ENCODE measurements at places on chromosomes 3 and 15.

GRCh38 chr3:46934072-46934471 lies 42.5 kb downstream of the CCDC12 start:
- DNase-seq, result no peak

GRCh38 chr3:42647821-42648459 lies 5.6 kb upstream of the ZBTB47 start:
- DNase-seq, result peak; percentile 49

DNA sequence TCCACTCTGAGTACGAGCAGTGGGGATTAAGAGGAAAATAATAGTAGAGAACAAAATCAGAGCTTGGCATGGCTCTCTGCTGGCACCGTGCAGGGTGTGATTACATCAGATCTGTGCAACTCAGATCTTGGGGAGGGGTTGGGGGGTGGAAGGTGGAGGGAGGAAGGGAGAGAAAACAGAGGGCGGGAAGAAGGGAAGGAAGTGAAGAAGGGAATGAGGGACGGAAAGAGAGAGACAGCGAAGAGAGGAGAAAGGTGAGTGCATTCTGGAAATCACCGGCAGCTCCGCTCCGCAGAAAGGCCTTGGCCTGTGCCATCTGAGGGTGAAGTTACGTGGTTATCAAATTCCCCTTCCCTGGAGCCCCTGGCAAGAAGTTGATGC lies 31.0 kb upstream of the ADAMTS17 start:
- DNase-seq, result no peak

GRCh38 chr3:11563865-11564185 lies 79.9 kb downstream of the VGLL4 start:
- no peak for DNase-seq

GRCh38 chr3:171384101-171384891 lies 75.9 kb downstream of the TNIK start:
- DNase-seq, result no peak

DNA sequence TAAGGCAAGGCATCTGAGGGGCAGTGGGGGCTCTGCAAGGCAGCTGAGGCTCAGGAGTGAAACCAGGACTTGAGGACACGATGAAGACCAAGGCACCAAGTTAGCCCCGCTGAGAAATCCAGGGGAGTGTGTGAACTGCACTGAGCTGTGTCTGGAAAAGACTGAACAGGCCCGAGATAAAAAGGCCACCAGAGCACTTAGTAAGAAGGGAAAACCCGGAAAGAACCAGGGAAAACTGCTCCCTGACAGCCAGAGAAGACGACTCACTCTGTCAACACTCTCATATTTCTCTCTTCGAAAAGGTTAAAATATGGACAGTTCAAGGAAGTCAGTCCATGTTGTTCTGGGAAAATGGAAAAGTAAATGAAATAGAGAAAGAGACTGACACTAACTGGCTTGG lies 109.0 kb downstream of the SEC22A start:
- DNase-seq, result no peak

GRCh38 chr15:77021088-77021481 lies 26.2 kb downstream of the PSTPIP1 start:
- no peak for DNase-seq

GRCh38 chr3:157311633-157312375 lies 124.8 kb upstream of the PTX3 start:
- no peak for DNase-seq

DNA sequence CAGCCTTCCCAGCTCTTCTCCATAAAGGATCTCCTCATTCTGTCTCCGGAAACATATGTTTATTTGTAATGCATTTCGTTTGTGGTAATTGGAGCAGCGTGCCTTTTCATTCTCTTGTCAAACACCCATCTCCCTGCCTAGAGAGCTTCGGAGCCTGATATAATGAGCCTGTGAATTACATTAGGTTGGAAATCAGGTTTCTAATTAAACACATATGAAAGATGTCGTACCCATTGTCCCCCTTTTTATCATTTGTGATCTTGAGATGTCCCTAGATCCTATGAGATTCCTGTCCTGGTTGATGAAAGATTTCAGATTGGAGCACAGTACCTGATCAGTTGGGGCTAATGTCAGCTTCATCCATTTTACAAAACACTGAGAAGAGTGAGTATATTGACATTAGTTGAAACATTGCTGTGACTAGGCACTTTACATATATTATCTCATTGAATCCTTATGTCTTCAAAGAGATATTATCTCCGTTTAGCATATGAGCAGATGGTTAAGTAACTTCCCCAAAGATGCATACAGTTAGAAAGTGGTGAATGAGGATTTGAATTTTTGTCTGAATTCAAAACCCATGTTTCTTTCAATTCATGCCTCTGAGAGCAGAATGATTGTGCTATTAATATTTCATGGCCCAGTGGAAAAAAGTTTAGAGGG lies 23.1 kb downstream of the SYN2 start:
- no peak for DNase-seq

DNA sequence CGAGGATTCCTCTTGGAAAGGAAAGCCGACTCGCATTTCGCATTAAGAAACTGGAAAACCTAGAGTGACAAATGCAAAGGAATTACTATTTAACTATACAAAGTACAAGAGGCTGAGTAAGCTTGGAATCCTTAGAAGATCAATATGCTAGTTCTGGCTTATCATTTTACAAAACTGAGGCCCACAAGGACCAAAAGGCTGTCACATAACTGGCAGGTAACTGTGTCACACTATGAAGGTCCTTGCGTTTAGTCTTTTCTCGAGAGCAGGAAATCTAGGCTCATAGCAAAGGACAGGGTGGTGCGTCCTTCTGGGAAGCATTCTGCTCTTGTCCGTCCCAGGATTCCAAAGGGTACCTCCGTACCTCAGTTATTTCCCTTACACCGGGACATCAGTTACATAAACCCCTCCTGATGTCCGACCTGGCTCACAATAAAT lies 629 bp downstream of the RPL24 start:
- no peak for DNase-seq

GRCh38 chr3:127452321-127452821 lies 138.2 kb downstream of the TPRA1 start:
- DNase-seq, result no peak

DNA sequence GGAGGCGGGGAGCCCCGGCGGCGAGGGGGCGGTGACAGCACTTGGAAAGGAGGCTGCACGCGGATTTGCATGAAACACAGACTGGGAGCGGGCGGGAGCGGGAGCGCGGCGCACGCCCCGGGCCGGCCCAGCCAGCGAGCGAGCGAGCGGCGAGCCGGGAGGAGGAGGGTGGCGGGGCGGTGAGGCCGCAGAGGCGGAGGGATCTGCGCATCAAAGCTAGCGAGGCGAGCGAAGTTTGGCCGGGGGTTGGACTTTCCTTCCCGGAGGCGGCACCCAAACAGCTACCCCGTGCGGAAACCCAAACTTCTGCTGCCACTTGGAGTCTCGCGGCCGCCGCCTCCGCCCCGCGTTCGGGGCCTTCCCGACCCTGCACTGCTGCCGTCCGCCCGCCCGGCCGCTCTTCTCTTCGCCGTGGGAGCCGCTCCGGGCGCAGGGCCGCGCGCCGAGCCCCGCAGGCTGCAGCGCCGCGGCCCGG lies at the start of gene SMAD3:
Gene SMAD3, plus strand, starts transcription at position 72 of the 475 bp plus-strand sequence. CDS start 553 bp downstream, outside the sequence.
- DNase-seq, result peak; percentile 84

DNA sequence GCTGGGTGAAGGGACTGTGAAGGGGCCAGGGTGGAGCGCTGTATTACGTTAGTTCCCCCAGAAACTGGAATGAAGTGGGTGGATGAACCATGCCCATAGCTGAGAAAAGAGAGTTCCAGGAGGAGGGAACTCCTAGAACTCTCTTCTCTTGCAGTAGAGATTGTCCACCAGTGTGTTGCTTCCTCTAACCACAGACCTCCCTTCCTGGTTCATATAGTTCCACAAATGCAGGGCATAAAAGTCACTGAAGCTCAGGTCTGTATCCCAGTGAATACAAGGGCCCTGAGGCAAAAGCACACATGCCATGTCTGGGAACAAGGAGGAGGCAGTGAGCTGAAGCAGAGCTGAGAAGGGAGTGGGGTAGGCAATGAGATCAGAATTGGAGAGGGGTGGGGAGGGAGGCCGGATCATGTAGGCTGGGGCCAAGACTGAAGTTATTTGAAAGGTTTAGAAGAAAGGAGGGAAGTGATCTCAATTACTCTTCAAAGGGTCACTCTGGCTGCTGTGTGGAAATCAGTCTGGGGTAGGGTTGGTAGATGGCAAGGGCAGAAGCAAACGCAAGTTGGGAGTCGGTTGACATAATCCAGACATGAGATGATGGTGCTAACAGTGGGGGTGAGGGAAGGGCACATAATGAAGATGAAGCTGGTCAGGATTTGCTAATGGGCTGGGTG lies 6.5 kb downstream of the A4GNT start:
- no peak for DNase-seq

GRCh38 chr3:105368566-105369499 lies 2.1 kb downstream of the ALCAM start:
- DNase-seq, result no peak

DNA sequence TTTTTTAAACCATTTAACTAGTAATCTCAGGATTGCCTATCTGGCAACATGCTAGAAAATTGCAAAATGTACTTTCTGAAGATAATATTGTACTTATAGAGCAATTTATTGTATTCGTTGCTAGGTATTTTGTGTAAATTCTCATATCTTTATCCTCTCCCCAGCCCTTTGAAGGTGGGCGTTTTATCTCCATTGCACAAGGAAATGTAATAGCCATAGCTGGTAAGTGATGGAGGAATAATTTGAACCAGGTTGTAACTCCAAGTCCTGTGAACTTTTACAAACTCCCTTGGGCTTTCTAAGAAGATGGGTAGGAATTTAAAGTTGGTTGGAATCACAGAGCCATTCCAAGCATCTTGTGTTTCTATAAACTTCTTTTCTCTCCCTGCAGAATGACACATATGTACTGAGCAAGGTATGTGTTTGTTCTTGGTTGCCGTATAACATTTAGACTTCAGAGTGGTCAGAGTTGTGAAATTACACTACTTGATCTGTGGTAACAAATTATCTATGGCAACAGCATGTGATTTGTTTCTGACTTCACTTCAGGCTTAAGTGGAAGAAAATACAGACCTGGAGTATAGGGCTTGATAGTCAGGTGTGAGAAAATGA lies 170.9 kb downstream of the AKAP13 start:
- DNase-seq, result no peak

DNA sequence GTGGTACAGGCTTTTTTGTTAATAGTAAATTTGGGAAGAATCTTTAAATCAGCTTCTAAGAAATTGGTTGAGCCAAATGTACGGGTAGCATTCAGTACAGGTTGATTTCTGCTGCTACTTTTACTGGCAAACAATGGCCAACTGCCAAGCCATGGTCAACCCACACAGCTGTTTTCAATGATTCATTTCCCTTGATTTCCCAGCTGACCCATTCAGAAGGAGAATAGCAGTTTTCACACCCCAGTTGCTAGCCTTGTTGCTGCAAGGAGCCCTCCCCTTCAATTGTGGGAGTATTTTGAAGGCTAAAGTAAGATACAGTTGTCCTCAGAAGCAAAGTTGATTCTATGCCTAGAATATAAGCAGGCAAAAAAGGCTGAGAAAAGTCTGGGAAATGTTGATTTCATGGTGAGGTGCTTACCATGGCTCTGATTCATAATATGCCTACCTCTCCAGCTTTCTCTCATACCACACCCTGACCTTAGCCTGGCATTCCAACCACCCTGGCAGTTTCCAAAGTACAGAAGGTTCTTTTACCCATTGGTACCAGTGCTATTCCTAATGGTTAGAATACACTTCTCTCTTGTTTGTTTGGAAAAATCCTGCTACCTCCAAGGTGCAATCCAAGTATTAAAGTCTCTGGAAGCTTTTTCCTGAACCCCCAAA lies 320.3 kb upstream of the TGFBR2 start:
- no peak for DNase-seq

- no peak for DNase-seq
These were observed 8.0 kb downstream of the LOXL1 start for GRCh38 chr15:73934281-73934680.

- DNase-seq, result no peak
These were observed 459.2 kb upstream of the ARRDC4 start for GRCh38 chr15:97501291-97501690.

DNA sequence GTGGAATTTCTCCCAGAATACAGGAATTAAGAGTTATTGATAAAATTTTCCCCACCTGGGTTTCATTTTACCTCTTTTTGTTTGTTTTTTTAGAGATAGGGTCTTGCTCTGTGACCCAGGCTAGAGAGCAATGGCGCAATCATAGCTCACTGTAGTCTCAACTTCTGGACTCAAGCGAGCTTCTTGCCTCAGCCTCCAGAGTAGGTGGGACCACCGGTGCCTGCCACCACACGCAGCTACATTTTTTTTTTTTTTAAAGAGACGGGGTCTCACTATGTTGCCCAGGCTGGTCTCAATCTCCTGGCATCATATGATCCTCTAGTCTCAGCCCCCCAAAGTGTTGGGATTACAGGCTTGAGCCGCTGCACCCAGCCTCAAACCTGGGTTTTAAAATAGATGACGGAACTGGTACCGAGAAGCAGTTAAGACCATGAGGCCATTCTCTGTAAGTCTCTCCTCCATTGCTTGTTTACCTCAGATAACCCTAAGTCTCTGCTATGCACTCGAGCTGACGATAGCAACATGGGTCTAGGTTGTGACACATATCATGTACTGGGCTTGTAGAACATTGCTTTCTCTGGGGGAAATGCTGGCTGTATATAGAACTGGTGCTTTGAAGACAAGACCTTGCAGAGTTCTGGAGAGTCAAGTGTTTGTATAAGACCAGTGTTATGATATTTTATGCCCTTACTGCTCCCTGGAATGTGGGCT lies 16.4 kb downstream of the ETV5 start:
- no peak for DNase-seq

DNA sequence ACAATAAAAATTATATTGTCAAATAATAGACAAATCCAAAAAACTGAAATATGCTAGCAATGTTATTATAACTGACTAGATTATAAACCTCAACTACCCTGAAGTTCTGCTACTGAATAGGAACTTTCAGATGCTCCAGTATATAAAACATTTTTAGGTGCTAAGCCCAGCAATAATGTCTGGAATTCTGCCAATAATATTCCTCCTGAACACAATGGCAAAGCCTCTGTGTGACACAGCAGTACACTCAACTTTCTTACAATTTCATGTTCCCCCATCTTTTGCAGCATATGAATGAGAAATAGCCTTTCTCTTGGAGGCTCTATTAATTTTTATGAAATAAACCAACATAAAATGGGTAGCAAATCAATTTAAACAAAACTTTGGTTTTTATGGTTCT lies 29.5 kb downstream of the ATOSA start:
- no peak for DNase-seq

DNA sequence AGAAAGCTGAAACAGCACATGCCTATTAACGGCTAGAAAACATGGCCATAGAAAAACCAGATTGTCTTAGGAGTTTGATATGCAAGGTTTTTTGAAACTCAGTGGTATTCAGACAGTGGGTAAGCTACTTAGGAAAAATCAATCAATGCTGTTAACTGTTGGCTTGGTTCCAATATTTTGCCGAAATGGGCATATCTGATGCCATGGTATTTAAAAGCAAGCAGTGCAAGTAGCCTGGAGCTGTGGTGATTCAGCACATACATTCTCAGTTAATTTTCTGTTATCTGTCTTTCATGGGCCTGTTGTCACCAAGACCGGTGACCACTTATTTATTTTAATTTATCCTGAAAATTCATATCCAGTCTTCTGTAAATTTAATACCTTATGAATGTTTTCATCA lies 17.3 kb upstream of the SUCNR1 start:
- no peak for DNase-seq

Measured in H1 (cell line).